ENCODE measurements at places on chromosomes 5 and 9.

DNA sequence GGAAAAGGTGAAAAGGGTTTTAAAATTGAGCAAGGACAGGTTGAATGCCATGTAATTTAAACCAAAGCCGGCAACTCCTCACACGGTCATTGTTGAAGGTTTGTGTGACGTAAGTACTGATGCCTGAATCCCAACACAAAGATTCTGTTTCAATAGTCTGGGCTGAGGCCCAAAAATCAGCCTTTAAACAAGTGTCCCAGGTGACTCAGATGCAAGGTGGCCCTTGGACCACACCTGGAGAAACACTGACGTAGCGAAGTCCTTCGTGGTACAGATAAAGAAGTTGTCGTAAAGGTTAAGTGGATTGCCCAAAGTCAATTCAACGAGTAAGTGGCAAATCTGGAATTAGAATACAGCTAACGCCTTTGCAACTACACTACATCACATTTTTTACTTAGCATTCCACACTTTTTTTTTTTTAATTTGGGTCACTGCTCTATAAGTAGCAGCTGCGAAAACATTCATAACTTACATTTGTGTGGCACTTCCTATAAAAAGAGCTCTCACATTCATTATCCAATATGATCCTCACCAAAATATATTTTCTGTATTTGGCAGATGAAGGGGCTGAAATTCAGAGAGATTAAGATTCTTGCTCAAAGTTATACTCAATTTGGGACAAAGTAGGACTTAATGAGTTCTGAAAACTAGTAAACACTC, 111.3 kb downstream of the LPAR1 start:
- no peak for DNase-seq

DNA sequence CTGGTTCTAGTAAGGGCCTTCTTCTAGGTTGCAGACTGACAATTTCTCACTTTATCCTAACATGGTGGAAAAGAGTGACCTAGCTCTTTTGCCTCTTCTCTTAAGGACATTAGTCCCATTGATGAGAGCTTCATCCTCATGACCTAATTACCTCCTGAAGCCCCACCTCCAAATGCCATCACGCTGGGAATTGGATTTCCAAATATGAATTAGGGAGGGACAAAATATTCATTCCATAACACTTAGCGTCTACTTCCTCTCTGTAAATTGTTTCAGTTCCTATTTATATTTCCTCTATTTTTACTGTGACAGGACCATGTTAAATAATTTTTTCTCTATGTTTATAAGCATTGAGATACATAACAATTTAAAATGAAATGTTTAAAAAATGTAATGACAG, 408.8 kb downstream of the CDH10 start:
- no peak for DNase-seq

DNA sequence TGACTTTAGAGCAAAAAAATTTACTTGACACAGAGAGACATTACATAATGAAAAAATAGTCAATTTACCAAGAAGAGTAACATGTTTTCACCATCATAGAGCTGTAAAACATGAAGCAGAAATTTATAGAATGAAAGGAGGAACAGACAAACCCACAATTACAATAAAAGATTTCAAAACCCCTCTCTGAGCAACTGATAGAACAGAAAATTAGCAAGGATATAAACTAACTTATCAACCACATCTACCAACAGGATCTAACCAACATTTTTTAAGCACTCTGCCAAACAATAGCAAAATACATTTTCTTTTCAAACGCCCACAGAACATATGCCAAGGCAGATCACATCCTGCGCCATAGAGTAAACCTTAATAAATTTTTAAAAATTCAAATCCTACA, 17.9 kb downstream of the SLCO4C1 start:
- DNase-seq: no peak

DNA sequence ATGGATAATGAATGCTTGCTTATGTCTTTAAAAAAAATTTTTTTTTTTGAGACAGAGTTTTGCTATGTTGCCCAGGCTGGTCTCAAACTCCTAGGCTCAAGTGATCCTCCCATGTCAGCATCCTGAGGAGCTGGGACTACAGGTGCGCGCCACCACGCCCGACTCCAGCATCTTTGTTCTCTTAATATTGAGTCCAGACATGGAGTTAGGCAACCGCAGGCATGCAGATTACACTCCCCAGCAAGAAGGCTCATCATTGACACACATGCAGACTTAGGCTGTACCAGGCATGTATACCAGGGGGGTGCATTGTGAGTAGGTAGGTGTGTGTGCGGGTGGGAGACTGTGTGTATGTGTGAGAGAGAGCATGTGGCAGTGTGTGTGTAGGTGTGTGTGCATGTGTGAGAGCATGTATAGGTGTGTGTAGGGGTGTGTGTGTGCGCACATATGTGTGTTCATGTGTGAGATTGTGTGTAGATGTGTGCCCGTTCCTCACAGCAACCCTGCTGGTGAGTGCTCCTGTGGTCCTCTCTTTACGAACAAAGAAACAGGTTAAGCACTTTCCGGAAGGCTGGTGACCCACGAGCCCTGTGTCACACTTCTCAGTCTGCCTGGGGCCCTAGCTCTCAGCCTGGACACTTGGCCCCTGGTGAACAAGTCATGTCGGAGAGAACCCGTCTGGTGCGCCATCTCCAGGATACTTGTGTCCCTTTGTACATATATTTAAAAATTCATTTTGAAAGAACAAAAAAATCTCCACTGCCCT, 6.2 kb downstream of the OBP2B start:
- DNase-seq: no peak

GRCh38 chr9:77978086-77978781, 53.4 kb downstream of the GNAQ start:
- no peak for DNase-seq

DNA sequence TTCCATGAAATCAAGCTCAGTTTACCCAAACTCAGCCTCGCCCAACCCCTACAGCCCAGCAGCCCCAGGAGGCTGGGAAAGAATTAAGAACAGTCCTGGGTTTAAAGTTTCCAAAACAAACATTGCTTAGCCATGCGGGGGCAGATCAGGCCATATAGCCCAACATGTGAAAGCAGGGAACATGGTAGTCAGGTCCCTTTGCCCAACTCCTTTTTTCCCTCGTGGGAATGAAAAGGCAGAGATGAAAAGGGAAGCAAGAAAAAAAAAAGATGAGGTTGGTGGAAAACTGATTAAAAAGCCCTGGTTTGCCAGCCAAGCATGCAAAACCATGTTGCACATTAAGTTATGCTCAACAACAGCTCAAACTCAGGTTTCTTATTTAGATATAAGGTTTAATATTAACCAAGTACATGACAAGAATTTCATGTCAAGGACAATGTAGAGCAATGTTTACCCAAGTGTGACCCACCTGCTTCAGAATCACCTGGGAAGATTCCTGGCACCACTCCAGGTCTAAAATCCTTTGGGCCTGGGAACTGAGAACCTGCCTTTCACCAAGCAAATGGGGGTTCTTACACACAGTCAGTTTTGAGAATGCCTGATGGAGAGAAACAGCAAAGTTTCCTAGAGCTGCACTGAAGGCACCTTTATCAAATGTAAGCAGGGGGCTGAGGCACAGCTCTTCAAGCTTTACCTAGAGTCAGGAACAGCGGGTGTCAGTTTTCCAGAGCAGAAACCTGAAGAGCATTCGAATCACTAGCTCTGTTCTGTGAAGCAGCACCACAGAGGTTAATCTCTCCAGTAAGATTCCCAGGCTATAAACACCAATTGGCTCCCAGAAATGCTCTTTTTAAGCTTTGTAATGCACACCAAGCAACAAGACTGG, 1.7 kb downstream of the FREM1 start:
- no peak for DNase-seq

GRCh38 chr5:178324481-178325310, 92.1 kb upstream of the PHYKPL start:
- DNase-seq: no peak

DNA sequence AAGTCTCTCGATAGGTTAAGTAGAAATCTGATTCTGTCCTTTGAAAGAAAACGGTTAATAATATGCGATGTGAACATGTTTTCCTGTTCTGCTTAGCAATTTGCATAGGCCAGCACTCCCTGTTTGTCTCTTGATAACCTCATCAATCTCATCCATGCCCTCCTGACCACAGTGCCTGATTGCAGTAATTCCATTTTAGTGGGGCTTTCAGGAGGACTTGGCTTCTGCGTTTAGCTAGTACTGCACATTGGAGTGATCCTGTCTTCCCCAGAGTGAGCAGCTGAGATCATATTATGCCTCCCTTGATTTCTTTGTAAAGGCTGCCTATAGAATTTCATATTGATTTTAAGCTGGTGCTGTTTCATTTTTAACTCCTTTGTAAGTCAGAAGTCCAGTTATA, 335.9 kb upstream of the ISL1 start:
- DNase-seq: no peak

GRCh38 chr5:181114844-181115778, 15.9 kb downstream of the OR2V1 start:
- no peak for DNase-seq

GRCh38 chr5:170464280-170465127, 39.3 kb upstream of the KCNIP1 start:
- DNase-seq: no peak
